NCI-H1417 treated with DMSO at 0.1 percent for 48 hours (cell line): ENCODE measurements at places on chromosomes 5 and 9.

GRCh38 chr9:14337615-14338014 is 23.7 kb upstream of the NFIB start:
- DNase-seq = no peak

- DNase-seq = no peak
Measured at GRCh38 chr9:96317335-96317980, 15.5 kb upstream of the HSD17B3 start.

GRCh38 chr9:89885156-89885555 is 280.3 kb downstream of the GADD45G start:
- no peak for DNase-seq

GRCh38 chr9:5483306-5483705 is 27.0 kb upstream of the PDCD1LG2 start:
- DNase-seq = no peak

DNA sequence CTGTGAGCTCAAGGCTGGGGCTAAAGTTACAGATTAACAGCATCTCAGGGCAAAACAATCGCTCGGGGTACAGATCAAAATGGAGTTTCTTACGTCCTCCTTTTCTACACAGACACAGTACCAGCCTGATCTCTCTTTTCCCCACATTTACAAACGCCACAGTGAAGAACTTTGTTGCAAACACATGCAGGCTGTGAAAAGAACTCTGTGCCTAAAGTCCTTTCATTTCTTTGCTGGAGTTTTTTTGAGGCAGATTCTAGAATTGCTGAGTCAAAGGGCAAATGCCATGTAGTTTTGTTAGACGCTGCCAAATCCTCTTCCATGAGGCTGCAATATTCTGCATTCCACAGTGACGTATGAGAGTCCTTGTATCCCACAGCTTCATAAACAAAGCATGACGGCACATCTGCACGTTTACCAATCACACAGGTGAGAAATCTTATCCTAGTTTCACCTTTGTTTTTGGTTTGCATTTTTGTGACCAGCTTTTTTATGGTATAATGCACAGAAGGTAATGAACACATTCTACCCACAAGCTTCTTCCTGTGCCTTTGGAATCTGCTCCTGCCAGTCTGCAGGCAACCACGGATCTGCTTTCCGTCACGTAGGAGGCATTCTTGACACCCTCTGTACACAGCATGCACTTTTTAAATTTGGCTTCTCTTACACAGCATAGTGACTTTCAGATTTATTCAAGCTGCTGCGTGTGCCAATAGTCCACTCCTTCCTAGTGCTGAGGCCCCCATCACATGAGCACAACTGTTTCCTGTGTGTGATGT is 44.6 kb upstream of the LPCAT1 start:
- no peak for DNase-seq

GRCh38 chr5:167061695-167062094 is 1229.8 kb upstream of the WWC1 start:
- no peak for DNase-seq

DNA sequence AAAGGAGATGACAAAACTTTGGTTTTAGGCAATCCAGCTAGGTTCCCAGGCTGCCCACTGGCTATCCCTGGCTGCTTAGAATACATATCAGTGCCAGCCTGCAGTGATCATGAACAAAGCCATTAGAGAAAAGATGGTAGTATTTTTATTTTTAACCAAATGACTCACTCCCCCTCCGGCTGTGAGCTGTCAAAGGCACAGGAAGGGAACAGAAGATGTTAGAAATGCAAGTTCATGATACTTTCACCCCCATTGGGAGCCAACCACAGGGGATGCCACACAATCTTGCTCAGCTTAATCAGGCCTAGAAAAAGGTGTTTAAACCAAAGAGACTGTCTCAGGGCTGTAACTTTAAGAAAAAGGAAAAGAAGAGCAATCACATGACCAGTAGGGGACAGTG is 70.3 kb upstream of the ASTN2 start:
- DNase-seq = no peak

DNA sequence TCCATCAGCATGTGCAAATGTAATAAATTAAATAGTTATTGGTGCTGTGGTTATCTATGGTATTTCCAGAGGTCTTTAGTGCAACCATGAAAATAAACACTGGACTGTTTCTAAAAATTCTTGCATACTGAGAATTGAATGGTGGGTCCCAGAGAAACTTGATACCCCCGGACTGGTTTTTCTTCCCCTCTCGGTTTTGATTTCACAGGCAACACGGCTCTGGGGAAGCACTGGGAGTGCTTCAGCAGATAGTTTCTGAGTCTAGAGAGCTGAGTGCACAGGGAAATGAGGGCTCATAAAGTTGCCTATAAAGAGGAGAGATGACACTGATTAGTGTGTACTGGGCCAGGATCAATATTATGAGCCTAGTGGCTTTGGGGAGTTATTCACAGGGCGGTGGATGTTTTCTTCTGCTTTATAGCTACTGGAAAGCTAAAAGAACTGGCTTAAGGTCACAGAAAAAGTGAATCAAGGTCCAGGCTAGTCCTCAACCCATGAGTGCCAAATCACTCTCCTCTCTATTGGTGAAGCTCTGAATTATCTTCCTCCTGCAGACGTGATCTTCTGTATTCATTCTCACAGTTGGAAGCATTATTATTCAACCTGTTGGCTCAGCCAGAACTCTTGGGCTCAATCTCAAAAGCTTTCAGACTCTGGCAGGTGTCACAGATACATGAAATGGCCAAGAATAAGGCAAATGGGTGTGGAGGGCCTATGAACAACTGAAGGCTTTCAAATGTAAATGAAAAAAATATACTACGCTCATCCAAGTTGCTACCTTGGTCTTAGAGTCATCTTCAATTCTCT is 170.2 kb upstream of the HMHB1 start:
- DNase-seq = no peak

DNA sequence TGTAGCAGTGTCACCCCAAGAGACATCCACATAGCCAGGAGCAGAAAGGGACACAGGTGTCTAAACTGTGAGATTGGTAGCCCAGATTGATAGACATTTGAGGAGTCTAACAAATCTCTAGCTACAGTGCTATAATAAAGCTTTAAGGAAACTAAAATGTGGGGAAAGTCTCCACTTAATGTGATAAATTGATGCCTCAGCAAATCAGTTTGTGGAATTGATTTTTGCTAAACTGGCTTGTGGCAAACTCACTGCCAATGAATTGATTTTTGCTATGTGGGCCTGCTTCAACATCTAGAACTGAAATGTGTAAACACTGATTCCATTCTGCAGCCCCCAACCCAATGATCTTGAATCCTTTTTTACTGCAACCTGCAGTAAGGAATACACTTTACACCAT is 16.8 kb upstream of the MAP3K1 start:
- DNase-seq = no peak

DNA sequence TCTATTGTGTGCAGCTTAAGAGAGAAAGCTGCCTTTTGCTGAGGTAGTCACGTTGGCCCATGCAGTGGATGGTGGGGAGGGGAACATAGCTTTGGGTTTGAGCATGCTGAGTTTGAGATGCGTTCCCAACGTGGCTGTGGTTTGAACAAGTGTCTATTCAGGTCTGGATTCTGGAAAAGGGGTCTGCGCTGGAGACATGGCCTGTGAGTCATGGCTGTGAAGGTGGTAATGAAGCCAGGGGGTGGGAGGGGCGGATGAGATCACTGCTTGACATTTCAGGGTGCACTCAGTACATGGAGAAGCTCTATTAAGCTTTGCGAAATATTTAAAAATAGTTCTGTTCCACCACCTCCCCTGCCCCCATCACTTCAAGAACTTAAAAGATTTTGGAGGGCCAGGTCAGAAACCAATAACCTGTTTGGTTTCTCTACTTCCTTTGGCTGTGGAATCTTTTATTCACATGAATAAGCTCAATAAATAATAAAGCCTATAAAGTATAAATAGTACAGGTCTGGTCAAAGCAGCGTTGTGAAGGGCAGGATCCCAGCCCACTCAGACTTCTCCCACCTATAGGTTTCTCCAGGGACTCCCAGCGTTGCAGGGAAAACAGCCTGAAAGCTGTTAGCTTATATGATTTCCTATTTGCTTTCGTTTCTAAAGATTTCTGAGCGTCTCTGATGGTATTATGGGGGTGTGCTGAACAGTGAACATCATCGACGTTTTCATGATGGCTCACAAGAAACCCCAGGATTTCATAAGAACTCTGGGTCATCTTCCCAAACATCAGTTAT is 189.9 kb downstream of the NSG2 start:
- DNase-seq = no peak

DNA sequence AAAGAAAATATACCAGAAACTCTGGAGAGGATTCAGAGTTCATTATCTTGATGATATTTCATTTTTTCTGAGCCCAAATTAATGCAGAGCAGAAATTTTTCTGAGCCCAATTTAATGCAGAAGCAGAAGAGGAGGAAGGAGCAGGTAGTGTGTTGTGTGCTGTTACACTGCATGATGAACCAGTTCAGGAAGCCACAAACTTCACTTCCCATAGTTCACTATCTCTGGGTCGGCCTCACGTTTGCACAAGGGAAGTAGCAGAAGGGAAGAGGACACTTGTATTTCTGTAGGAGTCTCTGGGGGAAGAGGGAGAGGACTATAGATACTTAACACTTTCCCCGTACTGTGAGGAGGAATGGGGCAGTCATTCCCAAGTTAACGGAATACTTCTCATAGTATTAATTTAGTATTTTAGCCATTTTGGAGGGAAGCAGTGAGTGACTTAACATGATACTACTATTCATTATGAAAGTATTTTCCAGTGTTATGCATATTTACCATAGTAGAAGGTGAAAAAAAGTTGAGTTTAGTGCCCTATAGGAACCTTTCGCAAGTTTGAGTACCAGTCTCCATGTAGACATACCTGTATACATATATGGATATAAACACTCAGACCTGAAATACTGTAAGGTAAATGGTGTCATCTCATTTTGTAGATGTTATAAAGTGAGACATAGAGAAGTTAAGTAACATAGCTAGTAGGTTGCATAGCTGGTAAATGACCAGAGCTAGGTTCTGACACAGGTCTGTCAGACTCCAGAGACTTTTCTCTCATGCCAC is 30.0 kb downstream of the XPA start:
- DNase-seq = no peak

GRCh38 chr5:180618829-180619562 is 27.7 kb upstream of the SCGB3A1 start:
- DNase-seq = no peak

- no peak for DNase-seq
Measured at GRCh38 chr5:36528588-36528987, 77.8 kb upstream of the SLC1A3 start.

GRCh38 chr9:85420750-85421149 is 321.0 kb downstream of the AGTPBP1 start:
- DNase-seq = no peak

DNA sequence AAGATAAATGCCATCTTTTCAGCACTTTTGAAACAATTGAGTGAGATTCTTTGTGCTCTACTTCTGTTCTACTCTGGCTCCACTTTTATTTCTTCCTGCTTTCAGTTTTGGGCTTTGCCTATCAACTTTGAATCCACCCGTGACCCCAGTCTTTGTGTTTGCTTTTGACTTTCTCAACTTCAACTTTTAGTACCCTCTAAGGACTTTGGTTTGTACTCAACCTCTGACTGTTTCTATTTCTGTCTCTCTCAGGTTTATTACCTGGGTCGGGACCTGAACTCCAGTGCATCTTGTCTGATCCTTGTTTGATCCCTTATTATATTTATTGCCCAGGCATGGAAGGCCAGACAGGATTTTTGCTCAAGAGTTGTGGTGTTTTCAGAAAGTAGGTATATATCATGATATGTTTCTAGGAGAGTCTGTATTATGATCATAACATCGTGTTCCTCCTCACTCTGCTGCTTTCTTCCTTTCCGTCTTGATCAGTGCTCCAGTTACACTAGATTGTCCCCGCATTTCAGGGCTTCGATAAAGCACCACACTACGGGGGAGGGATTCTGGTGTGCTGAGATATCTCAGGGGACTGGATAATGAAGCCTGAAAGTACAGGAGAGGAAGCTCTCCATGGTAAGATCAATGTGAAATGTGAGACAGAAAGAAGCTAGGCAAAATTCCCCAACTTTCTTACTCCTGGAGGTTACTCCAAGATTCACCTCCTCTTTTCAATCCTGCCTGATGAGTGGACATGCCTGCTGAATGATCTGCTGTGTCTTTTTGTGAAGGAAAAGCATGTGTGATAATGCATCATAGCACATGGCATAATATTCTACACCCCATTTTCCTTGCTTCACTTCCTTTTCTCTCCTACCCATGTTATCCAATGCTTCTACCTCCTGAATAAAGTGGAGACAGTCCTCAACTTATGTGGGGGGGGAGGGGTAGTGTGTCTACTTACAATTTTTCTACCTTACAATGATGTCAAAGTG is 155.5 kb upstream of the GRIN3A start:
- DNase-seq = no peak

GRCh38 chr5:94632024-94632423 is 13.6 kb downstream of the SLF1 start:
- DNase-seq = no peak

GRCh38 chr9:94829380-94830070 is 103.0 kb downstream of the AOPEP start:
- no peak for DNase-seq

GRCh38 chr5:171840711-171841522 is 55.3 kb downstream of the SMIM23 start:
- no peak for DNase-seq

- DNase-seq = no peak
Measured at GRCh38 chr9:91422758-91423711, 597 bp downstream of the NFIL3 start.

GRCh38 chr5:76479973-76480667 is 77.0 kb downstream of the IQGAP2 start:
- no peak for DNase-seq

- DNase-seq = no peak
Measured at GRCh38 chr5:96641368-96642280, 20.6 kb upstream of the CAST start.

DNA sequence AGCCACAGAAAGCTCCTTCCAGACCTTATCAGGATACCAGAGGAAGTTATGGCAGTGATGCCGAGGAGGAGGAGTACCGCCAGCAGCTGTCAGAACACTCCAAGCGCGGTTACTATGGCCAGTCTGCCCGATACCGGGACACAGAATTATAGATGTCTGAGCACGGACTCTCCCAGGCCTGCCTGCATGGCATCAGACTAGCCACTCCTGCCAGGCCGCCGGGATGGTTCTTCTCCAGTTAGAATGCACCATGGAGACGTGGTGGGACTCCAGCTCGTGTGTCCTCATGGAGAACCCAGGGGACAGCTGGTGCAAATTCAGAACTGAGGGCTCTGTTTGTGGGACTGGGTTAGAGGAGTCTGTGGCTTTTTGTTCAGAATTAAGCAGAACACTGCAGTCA is 70.8 kb upstream of the ENTREP1 start:
- no peak for DNase-seq
